ENCODE measurements at places on chromosomes 2 and 18.
A peak's percentile ranks its signal among the peaks of the same experiment; 100 is the strongest.

GRCh38 chr2:68689553-68690537 is 44.8 kb upstream of the ARHGAP25 start:
- no peak for DNase-seq

DNA sequence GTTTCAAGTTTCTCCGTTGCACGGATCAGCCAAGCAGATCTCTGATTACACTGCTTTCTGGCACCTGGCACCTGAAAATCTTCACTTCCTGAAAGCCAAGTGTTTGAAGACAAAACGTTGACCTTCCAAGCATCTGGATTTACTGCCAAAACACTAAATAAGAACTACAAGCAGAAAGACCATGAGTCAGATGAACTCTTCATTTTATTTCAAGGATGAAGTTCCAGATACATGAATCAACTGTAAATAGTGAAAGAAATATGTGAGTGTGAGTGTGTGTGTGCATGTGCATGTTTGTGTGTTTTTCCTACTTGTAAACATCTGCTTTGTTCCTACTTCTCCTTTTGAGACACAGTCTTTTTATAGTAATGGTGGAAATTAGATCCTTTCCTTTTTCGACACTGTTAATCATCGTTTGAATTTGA is 60.0 kb upstream of the DTNA start:
- DNase-seq, result no peak

DNA sequence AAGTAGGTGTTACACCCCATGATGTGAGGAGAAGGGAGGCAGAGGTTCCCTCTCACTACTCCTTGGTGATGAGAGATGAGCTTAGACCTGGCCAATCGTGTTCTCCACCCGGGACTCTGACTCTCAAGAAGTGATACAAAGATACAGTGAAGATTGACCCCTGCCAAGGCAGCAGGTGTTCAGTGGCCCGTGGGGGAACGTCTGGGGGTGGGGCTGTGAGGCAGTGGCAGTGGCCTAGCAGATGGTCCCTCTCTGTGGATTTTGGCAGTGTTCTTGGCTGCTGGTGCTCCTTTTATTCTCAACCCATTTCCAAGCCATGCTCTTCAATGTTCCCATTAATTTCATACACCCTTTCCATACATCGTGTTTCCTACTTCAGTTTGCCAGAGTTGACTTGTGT is 120.4 kb upstream of the NEDD4L start:
- DNase-seq, result no peak

DNA sequence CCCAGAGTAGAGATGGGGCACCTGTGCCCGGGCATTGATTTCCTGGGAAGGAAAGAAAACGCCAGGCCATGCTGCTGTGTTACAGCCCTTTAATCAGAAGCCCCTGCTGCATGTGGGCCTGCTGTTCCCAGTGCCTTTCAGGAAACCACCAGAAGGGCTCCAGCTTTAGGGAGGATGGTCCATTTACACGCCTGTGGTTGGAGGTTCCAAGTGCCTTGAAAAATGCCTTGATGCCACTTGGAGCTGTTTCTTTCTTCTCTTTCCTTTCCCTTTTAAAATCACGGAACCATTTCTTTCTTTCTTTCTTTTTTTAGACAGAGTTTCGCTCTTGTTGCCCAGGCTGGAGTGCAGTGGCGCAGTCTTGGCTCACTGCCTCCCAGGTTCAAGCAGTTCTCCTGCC is 60.5 kb downstream of the AGAP1 start:
- DNase-seq, result no peak

- no peak for DNase-seq
Measured at GRCh38 chr2:65583061-65583460, 150.7 kb upstream of the SPRED2 start.

- DNase-seq, result no peak
Measured at GRCh38 chr18:32929213-32929612, 156.4 kb upstream of the KLHL14 start.

- peak; percentile 61 for DNase-seq
Measured at GRCh38 chr2:120735746-120736170, at the start of gene GLI2. Gene GLI2 (plus strand): TSS chr2:120735868. CDS start chr2:120797321, 61,453 bp downstream.

- DNase-seq, result no peak
Measured at GRCh38 chr2:203240491-203240890, 1.7 kb downstream of the CYP20A1 start.

DNA sequence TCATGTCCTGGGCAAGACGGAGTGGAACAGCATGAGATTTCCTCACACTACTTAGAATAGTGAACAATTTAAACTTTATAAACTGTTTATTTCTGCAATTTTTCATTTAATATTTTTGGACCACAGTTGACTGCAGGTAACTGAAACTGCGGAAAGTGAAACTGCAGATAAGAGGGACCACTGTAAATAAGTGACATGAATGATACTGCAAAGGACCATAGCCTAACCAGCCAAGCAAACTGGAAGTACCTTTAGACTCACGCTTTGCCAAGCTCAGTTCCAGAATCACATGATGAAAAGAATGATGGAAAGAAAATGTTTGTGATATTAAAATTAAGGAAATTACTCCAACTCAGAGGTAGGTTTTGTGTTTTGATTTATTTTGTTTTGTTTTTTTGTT is 94.6 kb upstream of the ITGA4 start:
- no peak for DNase-seq

DNA sequence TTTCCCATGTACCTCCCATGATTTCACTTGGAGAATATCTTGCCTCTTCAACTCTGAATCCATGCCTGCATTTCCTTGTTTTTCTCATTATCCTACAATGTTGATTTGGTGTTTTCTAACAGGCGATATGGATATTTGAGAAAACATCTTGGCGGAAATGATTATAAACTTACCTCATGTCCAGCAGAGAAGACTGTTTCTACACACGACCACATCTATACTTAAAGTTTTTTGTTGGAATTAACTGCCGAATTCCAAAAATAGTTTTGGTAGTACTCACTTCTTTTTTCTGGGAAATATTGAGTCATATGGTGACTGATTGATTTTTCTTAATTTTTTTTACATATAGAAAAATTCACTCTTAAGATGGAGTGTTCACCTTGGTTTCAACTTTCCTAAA is 41.4 kb upstream of the TMEFF2 start:
- DNase-seq, result no peak

GRCh38 chr2:179936654-179937053 is 70.4 kb downstream of the CWC22 start:
- DNase-seq, result no peak

DNA sequence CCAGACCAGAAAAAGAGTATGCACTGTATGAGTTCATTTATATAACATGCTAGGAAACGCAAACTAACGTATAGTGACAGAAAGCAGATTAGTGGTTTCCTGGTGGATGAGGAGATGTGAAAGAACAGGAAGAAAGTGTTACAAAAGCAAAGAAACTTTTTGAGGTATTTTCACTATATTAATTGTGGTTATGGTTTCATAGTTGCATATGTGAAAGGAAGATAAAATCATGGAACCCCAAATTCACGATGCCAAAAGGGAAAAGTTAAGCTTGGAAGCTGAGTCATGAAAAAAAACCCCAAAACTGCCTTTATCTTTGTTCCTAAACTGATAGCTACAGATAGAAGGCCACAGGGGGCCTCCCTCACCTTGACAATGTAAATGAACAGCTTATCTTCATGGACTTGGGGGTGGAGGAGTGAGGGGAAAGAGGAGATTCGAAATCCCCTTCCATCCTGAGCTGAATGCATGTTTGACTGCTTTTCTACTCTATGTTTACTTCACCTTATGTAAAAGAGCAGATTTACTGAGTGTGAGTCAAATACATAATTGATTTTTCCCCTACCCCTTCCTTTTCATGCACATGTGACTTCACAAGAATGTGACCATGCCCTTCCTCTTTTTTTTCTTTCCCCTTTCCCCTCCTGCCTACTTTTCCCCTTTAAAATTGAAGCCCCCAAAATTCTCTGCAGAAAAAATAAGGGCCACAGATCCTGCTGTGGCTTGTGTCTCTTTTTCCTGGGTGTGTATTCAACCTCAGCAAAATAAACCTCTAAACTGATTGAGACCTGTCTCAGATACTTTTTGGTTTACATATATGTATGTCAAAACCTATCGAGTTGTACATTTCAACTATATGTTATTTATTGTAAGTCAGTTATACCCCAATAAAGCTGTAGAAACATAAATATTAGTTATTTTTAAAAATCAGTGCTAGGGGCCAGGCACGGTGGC is 100.1 kb upstream of the TLK1 start:
- DNase-seq, result no peak

DNA sequence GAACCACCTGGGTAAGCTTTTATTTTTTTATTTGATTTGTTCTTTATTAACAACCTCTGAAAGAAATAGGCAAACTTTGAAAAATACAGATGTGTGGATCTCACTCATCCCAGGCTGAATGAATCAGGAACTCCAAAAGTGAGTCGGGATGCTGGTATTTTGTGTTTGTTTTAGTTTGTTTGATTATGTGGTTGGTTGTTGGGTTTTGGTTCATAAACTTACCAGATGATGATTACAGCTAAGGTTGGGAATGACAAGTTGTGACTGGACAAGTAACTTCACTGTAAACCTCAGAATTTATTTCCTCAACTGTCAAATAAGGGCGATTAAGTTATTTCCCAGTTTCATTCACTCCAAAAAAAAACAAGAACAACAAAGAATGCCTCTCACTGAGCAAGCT is 80.5 kb upstream of the KIF5C start:
- no peak for DNase-seq

- DNase-seq, result no peak
Measured at GRCh38 chr2:213500881-213501280, 216.6 kb downstream of the SPAG16 start.

- DNase-seq, result peak; percentile 85
Measured at GRCh38 chr2:3659447-3660432, 1.7 kb downstream of the ALLC start.

GRCh38 chr18:47280121-47280520 is 28.7 kb upstream of the SKOR2 start:
- DNase-seq, result no peak

DNA sequence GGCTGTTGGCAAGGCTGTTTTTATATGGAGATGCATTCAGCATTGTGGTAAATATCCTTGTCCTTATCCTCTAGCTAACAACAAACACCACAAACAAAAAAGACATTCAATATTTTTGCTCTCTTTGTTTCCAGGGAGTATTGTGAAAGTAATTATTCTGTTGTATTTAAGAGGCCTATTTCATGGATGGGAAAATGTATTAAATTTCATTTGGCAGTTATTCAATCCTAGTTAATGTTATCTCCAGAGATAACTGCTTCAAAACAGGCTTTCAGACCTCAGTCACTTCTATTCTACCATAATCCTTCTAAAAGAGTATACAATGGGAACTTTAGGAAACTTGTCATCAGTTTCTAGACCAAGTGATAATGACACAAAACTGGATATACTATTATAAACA is 280.5 kb upstream of the CCDC68 start:
- no peak for DNase-seq

DNA sequence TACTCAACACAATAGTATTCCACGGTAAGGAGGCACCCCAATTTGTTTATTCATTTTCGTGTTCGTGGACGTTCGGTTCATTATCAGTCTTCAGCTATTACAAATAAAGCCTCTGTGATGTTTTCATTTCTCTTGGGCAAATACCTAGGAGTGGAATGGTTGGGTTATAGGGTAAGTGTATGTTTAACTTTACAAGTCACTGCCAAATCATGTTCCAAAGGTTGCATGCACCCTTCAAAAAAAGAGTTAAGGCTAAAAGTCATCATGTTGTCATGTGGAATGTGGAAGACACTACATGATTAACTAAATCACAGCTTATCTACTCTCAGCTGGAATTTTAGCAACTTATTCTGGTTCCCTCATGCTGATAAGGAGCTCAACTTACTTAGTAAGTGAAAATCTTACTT is 15.8 kb downstream of the INO80C start:
- DNase-seq, result no peak

GRCh38 chr2:82657106-82657505 is 1802.0 kb downstream of the SUCLG1 start:
- DNase-seq, result no peak

DNA sequence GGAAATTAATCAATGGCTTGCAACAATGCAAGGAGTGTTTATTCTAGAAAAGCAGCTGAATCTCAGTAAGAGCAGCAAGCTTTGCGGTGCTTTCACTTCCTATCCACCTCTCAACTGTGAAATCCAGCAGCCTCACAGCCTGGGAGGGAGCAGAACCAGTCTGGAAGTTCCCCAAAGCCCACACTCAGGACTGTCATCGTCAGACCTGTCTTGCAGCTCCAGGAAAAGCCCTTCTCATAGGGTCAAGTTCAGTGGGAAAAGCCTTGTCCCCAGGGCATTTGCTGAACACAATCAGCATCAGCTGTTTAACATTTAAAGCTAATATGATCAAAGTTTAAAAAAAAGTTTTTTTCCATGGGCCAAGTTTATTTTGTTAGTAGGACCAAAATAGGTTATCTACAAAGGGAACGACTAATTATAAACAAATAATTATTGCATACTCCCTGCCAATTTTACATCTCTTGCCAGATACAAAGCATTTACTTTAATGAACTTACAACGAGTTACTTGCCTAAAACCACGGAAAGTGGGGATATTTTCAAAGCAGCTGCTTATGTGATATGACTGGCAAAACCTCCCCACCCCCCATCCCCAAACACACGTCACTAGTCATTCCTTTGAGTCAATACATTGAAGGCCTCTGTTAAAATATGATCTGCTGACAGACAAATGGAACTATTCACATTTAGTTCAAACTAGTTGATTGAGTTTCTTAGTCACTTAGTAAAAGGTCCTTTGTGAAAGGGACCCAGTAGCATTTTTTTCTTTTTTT is 36.8 kb downstream of the PARD6G start:
- no peak for DNase-seq

GRCh38 chr2:63696496-63696895 is 107.7 kb downstream of the MDH1 start:
- no peak for DNase-seq

DNA sequence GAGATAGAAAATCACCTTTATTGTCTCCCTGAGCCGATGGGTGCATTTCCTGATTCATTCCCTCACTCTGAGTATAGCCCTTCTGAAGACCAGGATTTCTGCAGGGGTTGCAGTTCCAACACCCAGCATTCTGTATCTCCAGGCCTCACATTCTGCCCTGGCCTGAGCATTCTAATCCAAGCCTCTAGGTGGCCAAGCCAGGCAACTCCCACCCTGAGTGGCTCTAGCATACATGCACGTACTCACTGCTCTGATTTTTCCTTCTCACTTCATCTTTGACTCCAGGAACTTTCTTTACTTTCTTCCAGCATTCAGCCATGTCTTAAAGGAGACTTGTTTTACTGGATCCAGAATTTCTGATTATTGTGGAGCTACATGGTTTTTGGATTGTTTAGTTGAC is 100.7 kb upstream of the STK39 start:
- DNase-seq, result no peak

DNA sequence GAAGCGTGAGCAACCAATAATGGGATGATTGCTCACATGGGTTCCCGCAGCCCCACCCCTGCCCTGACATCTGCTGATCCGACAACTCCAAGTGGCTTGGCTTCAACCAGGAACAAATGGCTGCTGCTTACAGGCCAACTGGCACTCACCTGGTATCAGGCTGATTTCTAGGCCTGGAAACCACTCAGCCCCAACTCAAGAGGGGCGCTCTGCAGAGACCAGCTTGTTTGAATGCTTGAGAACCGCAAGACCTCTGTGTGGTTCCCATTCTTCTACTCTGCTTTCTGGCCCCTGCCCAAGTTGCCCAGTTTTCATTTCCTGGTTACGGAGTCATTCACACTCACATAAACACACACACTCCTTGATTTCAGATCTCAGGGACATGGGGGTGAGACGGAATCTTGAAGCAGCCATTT is 52.0 kb downstream of the TNP1 start:
- no peak for DNase-seq

All from D721Med (cell line).